ENCODE measurements at places on chromosomes 3 and 15.
A peak's percentile ranks its signal among the peaks of the same experiment; 100 is the strongest.

- DNase-seq, result peak; percentile 36
These were observed at the start of gene CSPG4 for GRCh38 chr15:75712668-75713337. TSS of gene CSPG4 (minus strand) at chr15:75712848. CDS start at chr15:75712755, 93 bp downstream.

DNA sequence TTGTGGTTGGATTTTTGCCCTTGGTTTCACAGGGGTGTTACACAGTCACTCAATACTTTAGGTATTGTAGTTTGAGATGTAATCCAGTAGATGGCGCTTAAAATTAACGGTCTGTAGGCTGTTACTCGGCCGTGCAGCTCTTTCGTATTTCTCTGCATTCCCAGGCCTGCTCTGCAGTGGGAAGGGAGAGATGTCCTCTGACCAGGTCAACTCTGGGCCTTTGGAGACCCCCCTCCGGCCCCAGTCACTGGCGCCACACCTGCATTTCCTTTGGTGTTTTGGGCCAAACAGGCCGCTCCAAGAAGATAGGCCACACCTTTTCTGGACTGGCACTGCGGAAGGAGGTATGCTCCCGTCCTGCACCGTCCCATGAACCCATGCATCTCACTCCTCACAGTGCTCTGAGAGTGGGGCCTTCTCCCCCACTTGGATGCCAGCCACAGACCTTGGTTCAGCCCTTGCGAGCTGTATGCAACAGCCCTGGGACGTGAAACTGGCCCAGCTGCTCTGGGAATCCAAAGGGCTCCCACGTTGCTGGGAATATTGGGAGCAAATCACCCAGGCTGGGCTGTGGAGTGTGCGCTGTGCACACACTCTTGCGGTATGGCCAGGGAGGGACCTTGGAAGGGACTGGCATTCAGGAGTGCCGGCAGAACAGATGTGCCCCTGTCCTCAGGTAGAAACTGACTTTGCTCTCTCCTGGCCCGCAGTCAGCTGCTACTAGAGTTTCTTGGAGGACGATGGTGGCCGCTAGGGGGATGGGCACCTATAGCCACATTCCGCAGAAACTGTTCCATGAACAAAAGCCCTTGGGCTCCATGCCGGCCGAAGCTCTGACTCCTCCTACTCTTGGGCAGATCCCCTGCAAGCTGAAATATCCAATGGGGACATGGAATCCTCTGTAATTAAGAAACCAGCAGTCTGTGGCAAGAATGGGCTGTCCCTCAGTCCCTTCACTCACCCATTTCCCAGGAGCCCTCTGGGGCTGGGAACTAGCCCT lies 410.5 kb upstream of the CADM2 start:
- no peak for DNase-seq

GRCh38 chr15:99427668-99428361 lies 138.0 kb upstream of the MEF2A start:
- no peak for DNase-seq

DNA sequence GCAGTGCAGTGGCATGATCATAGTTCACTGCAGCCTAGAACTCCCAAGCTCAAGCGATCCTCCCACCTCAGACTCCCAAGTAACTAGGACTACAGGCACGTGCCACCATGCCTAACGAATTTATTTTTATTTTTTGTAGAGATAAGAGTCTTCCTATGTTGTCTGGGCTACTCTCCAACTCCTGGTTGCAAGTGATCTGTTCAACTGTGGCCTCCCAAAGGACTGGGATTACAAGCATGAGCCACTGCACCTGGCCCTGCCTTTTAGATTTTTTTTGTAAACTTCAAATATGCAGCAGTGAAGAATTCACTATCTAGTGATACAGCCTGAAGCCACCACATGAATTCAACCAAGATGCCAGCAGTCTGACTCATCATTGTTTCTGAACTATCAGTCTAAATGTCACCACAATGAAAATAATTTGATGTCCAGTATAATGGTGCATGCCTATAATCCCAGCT lies 32.7 kb downstream of the UBXN7 start:
- peak; percentile 34 for DNase-seq

GRCh38 chr3:127263586-127264231 lies 24.1 kb downstream of the PRR20G start:
- no peak for DNase-seq

DNA sequence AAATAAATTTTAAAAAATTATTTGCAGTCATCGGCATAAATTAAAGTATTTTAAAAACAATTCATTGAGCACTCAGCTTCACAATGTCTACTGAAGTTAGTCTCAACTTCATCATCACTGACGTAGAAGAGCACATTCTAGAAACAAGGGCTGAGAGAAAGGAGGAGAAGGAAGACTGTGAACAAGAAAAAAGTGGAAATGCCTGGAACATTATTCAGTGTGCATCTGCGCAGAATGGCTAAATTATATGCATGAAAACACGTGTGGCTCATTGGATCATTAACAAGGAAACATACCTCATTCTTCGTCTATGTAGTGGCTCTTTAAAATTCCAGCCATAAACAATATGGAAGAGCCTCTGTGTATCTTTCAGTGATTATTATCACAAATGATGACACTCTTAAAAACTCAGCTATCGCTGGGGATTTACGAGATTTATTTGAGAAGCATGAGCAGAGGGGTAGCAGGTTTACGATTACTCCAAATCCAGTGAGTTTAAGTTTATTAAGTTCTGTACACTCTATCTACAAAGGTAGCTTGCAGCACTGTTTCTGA lies 404.2 kb upstream of the CDIN1 start:
- no peak for DNase-seq

DNA sequence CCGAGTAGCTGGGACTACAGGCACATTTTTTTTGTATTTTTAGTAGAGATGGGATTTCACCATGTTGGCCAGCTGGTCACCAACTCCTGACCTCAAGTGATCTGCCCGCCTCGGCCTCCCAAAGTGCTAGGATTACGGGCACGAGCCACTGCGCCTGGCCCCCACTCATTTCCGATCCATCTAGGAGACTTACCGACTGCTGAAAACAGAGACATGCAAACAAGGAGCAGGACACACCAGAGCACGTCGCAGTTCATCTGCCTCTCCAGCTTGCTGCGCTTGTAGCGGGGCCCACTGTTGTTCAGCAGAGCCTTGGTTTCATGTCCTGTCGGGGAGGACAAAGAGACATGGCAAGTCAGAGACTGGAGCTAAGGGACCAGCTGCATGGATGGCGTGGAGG lies 137.4 kb downstream of the ATP10A start:
- DNase-seq, result no peak

GRCh38 chr15:71323584-71323983 lies 208.3 kb downstream of the THSD4 start:
- DNase-seq, result no peak

DNA sequence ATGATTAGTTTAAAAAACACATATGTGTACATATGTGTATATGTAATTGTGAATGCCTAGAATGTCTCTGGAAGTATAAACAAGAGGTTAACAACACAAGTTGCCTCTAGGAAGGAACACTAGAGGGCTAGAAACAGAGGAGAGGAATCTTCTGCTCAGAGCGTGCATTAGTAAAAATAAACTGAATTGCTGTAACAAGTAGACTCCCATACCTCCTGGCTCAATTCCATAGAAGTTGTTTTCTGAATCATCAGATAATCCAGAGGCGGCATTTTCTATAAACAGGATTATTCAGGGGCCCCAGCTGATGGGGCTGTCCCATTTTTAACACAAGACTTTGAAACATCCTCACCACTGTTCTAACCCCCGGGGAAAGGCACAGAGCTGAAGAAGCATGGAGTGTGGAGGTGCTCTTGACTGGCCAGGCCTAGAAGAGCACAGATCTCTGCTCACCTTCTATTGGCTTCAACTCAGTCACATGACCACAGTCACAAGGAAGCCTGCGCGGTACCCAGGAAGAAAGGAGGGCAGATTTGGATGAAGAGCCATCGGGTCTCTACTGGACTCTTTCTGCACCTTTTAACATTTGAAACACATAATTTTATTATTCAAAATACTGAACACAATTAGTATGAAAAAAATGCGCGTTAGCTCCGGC lies 145.7 kb downstream of the TLE3 start:
- no peak for DNase-seq

Data from skeletal muscle cell (primary cell).